ENCODE measurements at places on chromosomes 1 and 21. TPM values are rescaled to one million over a fixed set of nuclear protein-coding genes. Genes with fewer than 3 reads are reported as not detected.

- no peak for DNase-seq
Observed at GRCh38 chr21:31952828-31953227, 80.0 kb downstream of the HUNK start.

GRCh38 chr1:51818487-51818886 is 60.0 kb downstream of the NRDC start:
- no peak for DNase-seq

PRR9 gene
- total RNA-seq: not detected

NECTIN4 gene
- total RNA-seq: not detected

All from Right ventricle myocardium superior (tissue), 1 donor.